Posterior cingulate gyrus (tissue), 11 donors: ENCODE measurements at places on chromosomes 12 and 14.
A peak's percentile ranks its signal among the peaks of the same experiment; 100 is the strongest.

DNA sequence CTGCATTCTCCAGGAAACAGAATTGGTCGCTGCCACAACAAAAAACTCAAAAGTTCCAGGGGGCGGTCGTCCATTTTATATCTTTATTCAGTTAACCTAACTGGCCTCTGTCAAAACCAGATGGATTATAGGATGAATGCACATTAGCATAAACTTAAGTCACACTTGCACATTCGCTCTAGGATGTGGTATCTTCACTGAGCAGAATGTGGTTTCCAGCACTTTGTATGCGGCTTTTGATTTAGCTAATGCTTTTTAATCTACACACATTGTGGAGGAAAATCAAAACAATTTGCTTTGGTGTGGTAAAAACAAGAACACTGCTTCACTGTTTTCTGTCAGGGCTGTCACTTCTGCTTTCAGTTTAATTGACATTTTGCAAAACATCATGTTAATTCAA is 4.5 kb downstream of the TAS2R50 start:
- DNase-seq: no peak

GRCh38 chr14:104297313-104297704 is 158.9 kb downstream of the KIF26A start:
- peak; percentile 33 for DNase-seq

- DNase-seq: no peak
These were observed 91.7 kb upstream of the PELI2 start for GRCh38 chr14:56026506-56026905.

DNA sequence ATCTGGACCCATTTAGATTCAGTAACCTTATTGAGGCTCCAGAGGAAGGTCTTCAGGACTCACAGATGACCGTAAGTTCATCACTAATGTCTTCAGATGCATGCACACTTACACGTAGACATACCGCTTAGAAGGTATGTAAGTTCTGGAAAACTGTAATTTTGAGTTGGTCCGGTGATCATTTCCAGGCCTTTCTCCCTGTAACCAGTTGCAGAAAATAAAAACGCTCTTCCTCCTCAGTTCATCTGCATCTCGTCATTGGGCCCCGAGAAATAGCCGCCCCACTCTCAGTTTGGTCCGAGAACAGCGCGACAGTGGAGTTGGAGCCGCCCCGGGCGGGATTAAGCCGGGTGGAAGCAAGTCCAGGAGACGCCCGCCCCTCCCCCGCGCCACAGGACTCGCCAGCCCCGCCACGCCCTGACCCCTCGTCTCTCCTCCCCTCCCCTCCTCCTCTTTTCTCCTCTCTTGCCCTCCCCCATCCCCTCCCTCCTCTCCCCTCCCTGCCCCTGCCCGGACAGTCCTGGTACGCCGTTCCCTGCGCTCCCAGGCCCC is 83.7 kb downstream of the TNFAIP2 start:
- peak; percentile 21 for DNase-seq

GRCh38 chr14:94539181-94539580 is 22.1 kb upstream of the SERPINA4 start:
- DNase-seq: no peak

- no peak for DNase-seq
These were observed 205.5 kb downstream of the CHST11 start for GRCh38 chr12:104662203-104662602.

DNA sequence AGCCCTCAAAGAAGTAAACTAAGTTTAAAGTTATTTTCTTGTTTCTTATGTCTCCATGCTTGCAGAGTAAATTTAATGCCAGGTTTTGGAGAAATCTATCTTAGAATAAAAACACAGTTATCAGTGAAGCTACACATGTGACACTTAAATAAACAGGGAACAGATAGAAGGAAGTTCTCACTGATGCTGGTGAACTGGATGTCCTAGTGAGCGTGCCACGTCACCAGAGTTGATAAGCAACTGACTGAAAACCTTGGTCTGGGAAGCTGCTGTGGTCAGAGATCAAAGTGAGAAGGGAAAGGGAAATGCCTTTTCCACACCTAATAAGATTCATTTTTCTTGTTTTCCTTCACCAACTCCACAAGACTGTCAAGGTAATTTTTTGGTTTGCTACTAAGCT is 74.8 kb upstream of the PCED1B start:
- DNase-seq: no peak

DNA sequence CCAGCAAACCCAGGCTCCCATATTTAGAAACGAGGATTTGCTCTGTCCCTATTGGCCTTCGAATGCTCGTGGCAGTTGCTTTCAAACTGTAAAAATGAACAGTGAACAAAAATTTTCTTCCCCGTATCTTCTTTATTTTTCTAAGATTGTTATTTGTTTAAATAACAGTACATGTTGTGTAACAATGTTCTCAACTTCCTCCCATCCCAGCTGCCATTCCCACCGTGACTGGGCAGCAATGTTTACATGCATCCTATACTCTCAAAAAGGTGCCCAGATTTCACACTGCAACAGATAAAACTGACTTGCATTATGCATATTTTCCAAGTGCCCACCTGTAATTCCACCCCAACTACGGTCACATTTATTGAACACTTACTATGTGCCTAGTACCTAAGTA is 12.8 kb downstream of the VCPKMT start:
- no peak for DNase-seq

DNA sequence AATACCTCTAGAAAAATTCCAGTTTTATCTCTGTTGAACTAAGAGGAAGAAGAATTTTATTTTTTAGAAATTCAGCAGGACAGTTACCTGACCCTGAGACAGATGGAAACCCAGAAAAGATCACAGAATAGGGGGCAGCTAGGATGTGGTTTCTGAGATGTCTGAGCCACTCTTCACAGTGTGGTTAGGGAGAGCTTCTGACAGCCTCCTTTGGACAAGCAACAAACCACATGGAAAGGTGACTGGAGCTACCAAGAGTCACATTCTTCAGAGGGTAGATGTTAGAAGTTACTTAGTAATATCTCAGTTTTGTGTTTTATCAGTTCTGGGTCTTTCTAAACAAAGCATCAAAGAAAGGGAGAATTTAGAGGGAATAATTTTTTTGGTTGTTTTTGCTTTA is 117.3 kb upstream of the NAP1L1 start:
- DNase-seq: no peak

- DNase-seq: no peak
These were observed 101.4 kb downstream of the SLC38A1 start for GRCh38 chr12:46167412-46167811.

GRCh38 chr14:39229222-39229543 is 4.5 kb upstream of the MIA2 start:
- no peak for DNase-seq

- no peak for DNase-seq
These were observed 102.1 kb upstream of the PRB2 start for GRCh38 chr12:11497438-11497837.

- DNase-seq: no peak
These were observed 56.9 kb downstream of the FOS start for GRCh38 chr14:75335571-75335970.

GRCh38 chr12:114096461-114096860 is 130.3 kb upstream of the RBM19 start:
- no peak for DNase-seq

GRCh38 chr14:53640695-53641094 is 315.9 kb downstream of the BMP4 start:
- DNase-seq: no peak

DNA sequence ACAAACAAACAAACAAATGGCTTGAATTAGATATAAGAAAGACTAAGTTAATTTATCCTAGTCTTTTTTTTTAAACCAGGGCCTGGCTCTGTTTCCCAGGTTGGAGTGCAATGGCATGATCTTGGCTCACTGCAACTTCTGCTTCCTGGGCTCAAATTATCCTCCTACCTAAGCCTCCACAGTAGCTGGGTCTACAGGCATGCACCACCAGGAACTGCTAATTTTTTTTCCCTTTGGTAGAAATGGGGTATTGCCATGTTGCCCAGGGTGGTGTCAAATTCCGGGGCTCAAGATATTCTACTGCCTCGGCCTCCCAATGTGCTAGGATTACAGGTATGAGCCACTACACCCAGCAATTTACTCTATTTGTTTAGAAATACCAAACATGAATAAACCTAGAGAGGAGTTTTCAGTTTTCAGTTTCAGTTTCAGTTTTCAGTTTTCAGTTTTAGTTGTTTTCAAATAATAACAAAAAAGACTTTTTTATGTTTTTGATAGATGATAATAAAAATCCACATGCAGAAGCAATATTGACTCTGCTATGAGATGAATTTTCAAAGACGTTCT is 817.0 kb downstream of the FLRT2 start:
- DNase-seq: no peak

DNA sequence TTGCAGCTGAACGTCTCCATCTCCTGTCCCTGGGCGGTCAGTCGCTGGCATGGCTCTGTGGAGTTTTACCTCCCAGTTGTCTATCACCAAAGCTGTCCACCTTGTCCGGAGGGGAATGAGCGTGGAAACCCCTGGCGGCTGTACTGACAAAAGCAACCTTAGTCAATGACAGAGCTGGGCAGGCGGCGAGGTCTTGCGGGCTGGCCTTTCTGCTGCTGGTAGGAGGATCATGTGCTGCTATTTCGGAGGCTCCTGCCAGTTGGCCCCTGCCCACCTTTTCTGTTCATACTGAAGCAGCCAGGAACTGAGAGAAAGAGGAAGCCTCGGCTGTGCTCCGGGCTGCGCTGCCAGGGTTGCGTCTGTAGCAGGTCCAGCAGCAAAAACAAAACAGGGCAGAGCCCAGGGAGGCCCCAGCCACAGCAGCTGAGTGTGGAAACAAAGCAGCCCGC is 57.7 kb downstream of the HMGA2 start:
- DNase-seq: peak; percentile 94

DNA sequence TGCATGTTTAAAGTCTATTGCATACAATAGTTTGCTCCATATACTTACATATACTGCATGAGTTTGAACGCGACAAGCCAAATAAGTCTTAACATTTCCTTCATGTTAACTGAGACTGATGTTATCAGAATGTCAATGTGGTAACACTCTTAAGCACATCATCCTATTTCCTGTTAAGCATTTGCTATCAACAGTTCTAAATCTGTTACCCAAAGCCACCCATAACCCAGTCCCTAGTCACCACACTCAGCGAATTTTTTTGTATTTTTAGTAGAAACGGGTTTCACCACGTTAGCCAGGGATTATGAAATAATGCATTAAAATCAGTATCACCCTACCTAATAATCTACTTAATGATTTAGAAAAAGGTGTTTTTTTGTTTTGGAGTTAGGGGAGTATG is 39.4 kb downstream of the HNRNPC start:
- DNase-seq: no peak

DNA sequence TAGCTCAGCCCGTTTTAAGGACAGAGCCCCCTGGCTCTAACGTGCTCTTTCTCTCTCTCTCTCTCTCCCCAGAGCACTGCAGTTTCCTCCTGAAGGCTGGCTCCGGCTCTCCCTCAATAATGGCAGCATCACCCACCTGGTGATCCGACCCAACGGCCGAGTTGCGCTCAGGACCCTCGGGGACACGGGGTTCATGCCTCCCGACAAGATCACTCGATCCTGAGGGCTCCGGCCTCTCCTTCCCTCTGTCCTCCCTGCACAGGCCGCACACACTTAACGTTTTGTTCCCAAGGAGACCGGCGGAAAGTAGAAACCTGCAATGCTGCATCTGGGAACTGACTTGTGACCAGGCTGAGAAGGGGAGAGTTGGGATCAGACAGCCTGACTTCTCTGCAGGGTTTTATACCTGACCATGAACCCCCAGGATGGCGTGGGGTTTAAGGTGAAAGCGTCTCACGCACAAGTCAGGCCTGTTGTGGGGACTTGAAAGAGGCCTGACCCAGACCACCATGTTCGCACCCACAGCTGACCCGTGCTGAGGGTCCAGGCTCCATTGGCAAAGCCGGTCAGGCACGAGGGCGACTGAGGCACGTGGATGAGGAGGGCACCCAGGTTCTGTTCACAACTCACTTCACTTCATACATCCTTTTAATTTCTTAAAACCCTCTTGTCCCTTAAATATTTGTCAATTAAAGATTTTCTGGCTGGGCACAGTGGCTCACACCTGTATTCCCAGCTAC is 10.1 kb downstream of the PGAM5 start:
- DNase-seq: no peak

DNA sequence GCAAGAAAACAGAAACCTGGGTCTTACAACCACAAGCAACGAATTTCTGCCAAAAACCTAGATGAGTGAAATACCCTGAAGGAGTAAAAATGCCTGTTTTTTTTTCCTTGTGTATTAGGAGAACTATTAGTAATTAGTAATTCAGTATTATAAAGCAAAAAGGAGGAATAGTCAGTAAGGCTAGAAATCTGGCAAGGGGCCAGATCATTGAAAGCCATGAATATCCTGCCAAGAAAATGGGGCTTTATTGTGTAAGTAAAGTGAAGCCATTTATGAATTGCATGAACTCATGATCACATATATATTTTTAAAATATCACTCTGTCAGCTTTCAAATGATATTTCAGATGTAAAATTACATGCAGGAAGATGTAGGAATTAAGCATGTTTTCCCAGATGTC is 57.9 kb downstream of the TXNDC16 start:
- no peak for DNase-seq

DNA sequence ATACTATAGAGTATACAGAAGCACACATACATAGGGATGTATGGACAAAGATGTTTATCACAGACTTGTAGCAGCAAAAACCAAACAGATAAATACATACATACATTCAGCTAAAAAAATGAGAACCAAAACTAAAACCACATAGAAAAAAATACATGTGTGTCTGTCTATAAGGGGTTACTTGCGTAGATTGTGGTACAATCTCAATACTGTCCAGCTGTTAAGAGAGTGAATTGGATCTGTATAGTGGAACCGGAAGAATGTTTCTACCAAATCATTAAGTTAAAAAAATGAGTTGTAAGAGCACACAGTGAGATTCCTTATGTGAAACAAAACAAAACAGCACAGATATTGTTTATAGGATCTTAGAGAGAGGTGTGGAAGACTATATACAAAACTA is 44.2 kb upstream of the DCD start:
- no peak for DNase-seq

DNA sequence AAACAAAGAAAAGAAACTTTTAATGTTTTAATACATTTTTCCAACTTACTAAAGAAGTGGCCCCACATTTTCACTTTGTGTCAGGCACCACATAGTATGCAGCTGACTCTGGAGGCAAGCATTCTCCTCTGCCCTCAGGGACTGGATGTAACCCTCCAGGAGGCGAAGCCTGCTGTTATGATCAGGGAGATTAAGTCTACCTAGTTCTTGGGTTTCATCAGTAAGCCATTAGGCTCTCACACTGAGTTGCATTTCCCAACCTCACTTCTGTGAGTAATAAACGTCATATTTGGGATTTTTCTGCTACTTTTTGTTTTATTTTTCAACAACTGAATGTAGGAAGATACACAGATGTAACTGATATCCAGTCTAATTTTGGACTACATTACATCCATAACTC is 101.2 kb upstream of the LRFN5 start:
- no peak for DNase-seq

DNA sequence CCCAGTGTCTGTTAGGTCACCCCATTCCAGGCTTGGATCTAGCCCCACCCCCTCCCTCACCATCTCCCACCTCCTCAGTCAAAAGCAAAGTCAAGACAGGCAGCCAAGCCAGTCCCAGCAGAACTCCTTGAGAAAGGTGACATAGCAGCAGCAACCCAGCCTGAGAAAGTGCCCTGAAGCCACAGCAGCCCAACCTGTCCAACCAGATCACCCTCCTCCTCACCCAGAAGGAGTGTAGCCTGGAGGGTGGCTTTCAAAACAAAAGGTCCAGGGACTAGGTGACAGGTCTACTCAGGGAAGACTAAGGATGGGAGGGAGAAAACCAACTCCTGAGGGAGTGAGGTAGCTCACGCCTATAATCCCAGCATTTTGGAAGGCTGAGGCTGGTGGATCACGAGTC is 5.2 kb downstream of the RAB15 start:
- no peak for DNase-seq

GRCh38 chr14:105971593-105972500 is 445.5 kb downstream of the TMEM121 start:
- peak; percentile 76 for DNase-seq

- no peak for DNase-seq
These were observed 118.8 kb upstream of the DIO3 start for GRCh38 chr14:101442451-101442850.
